Astrocyte (in vitro differentiated cells and primary cell): ENCODE measurements at places on chromosomes 1 and 21.
A peak's percentile ranks its signal among the peaks of the same experiment; 100 is the strongest.

GRCh38 chr1:93652323-93652949 lies 29.2 kb downstream of the BCAR3 start:
- no peak for DNase-seq

GRCh38 chr21:31501926-31502325 lies 157.6 kb upstream of the SOD1 start:
- DNase-seq: no peak

DNA sequence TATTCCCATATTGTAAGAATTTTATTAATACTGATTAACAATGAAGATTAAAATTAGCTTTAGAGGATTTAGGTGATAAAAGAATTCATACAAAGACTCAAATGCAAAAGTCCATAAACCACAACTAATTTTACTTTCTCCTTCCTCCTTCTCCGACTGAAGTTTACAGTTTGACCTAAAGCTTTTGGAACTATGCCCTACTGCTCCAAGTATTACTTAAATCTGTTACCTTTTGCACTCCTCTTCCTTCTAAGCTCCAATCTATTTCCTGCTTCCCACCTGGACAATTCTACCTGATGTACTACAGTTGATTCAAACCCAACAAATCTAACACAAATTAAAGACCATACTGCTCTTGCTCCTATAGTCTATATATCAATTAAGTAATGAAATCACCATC lies 36.3 kb downstream of the ANKRD13C start:
- DNase-seq: no peak

GRCh38 chr1:118564961-118565703 lies 380.1 kb upstream of the SPAG17 start:
- no peak for DNase-seq

GRCh38 chr1:67766141-67766978 lies 66.9 kb downstream of the GNG12 start:
- peak; percentile 92 for DNase-seq

GRCh38 chr1:41242342-41243078 lies 404 bp upstream of the SCMH1 start:
- no peak for DNase-seq

DNA sequence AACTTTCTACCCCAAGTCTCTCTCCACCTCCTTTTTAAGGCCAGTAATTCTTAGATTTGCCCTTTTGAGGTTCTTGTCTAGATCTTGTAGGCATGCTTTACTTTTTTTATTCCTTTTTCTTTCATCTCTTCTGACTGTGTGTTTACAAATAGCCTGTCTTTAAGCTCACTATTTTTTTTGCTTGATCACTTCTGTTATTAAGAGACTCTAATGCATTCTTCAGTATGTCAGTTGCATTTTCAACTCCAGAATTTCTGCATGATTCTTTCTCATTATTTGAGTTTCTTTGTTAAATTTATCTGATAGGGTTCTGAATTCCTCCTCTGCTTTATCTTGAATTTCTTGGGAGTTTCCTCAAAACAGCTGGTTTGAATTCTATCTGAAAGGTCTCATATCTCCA lies 30.9 kb downstream of the XPR1 start:
- no peak for DNase-seq

DNA sequence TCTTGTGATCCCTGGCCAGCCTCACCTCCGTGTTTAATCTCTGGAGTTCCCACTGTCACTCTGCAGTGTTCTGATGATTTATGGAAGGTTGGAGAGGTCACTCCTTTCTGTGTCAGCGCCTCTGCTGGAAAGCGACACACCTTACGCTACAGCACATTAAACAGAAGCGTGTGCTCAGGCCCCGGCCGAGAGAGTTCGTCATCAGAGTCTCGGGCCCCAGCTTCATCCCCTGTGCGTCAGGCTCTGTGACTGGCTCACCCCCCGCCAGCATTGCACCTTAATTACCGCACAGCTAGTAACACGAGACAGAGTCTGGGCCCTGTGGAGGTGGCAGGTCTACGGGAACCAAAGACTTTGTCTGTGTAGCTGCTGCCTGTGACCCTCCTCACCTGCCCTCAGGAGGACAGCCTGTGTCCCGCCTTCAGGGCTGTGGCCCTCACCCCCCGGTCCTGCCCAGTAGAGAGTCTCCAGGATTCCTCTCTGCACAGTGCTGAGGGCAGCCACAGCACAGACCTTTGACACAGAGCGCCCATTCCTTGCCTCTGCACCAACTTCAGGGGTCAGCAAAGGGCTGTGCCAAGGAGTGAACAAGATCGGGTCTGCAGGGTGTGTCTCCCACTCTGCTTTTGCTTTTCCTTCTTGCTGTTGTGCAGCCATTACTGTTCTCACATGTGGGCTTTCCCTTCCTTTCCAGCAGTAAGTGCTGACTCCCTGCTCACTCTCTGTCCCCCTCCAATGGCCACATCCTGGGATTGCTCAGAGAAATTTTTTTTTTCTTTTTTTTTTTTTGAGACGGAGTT lies 157.6 kb downstream of the PGBD5 start:
- DNase-seq: peak; percentile 50

DNA sequence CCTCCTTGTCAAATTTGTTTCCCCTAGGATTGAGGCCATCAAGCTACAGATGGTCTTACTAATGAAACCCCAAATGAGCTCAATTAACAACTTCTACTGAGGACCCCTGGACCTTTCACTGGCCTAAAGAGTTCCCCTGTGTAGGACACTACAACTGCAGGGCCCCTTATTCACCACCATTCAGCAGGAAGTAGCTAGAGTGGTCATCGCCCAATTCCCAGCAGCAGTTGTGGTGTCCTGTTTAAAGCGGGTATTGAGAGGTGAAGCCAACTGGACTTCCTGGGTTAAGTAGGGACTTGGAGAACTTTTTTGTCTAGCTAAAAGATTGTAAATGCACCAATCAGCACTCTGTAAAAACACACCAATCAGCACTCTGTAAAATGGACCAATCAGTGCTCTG lies 1466.9 kb downstream of the KCNT2 start:
- no peak for DNase-seq

GRCh38 chr1:49351768-49352167 lies 575.1 kb upstream of the BEND5 start:
- DNase-seq: peak; percentile 63

DNA sequence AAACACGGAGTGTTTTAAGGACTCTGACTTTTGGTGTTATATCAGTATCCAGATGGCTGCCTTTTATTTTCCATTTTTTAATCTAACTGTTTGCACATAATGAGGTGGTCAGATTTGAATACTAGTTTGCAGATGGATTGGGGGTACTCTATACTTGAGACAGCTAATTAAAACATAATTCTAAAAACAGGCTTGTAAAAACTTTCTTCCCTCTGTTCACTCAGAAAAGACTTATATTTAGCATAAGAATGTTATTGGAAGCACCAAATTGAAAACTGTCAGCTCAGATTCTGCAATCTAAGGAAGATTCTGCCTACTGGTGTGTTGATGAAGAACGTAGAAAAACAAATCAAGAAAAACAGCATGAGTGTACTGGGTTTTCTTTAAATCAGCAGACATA lies 44.0 kb upstream of the NRIP1 start:
- no peak for DNase-seq

- no peak for DNase-seq
Measured at GRCh38 chr1:26538480-26539412, 9.2 kb downstream of the RPS6KA1 start.

DNA sequence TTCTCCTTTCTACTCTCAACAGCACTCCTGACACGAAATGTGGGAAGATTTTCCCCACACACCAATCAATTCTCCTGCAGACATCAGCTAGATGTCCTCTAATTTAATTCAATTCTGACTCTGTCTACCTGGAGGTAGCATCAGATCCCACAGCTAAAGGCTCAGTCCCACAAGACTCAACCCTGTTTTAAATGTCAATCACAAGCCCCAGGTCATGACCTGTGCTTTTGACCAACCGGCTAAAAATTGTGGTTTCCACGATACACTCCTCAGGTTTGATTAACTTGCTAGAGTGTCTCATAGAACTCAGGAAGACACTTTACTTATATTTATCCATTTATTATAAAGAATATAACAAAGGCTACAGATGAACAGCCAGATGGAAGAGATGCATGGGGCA lies 27.4 kb downstream of the IL23R start:
- DNase-seq: no peak

GRCh38 chr1:53398576-53399365 lies 60.4 kb upstream of the DMRTB1 start:
- no peak for DNase-seq

GRCh38 chr1:201636510-201636971 lies 97.6 kb downstream of the NAV1 start:
- DNase-seq: peak; percentile 72

- peak; percentile 29 for DNase-seq
Measured at GRCh38 chr1:60228041-60228491, 154.5 kb upstream of the C1orf87 start.

- no peak for DNase-seq
Measured at GRCh38 chr1:27618341-27619082, 14.6 kb upstream of the AHDC1 start.

- no peak for DNase-seq
Measured at GRCh38 chr1:235734335-235734734, 84.8 kb upstream of the GNG4 start.

GRCh38 chr1:227781314-227781930 lies 34.1 kb upstream of the PRSS38 start:
- DNase-seq: no peak

GRCh38 chr1:3729594-3730542 lies 22.4 kb upstream of the CCDC27 start:
- DNase-seq: no peak

- DNase-seq: no peak
Measured at GRCh38 chr1:165856021-165856420, 28.6 kb downstream of the UCK2 start.

- no peak for DNase-seq
Measured at GRCh38 chr1:100122177-100122576, 10.6 kb downstream of the SASS6 start.

GRCh38 chr1:167635156-167635648 lies 5.2 kb downstream of the RCSD1 start:
- peak; percentile 20 for DNase-seq

DNA sequence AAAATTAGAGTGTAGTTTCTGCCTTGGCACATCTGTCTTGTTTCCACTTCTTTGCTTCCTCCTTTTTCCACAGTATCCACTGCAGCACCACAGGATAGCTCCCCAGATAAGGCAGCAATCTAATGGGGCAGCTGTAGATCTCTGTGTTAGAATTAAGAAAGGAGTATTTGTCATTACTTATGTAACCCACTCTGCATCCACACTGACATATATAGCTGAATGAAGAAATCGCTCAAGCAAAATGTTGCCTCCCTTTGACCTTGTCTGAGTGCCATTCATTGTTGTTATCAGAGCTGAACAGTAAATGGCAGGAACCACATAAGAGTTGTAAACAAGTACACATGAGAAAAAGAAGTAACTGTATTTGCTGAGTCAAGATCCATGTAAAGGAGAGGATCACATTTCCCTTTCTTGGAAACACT lies 45.9 kb upstream of the DPH5 start:
- no peak for DNase-seq

DNA sequence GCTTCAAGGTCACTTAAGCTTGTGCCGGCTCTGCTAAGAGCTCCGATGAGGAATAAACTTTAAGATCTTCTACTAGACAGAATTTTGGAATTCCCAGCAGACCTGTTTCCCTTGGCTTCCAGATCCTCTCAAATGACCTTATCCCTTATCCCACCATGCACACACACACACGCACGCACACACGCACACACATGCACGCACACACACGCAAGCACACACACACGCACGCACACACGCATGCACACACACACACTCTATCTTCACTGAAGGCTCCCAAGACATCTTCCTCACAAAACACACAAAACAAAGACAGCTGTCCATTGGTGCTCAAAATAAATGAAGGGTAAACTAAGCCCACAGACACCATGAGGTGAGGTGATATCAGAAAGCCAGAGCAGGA lies 659.9 kb downstream of the KIF26B start:
- no peak for DNase-seq

- DNase-seq: peak; percentile 76
Measured at GRCh38 chr1:208235982-208236761, 8.0 kb downstream of the PLXNA2 start.

DNA sequence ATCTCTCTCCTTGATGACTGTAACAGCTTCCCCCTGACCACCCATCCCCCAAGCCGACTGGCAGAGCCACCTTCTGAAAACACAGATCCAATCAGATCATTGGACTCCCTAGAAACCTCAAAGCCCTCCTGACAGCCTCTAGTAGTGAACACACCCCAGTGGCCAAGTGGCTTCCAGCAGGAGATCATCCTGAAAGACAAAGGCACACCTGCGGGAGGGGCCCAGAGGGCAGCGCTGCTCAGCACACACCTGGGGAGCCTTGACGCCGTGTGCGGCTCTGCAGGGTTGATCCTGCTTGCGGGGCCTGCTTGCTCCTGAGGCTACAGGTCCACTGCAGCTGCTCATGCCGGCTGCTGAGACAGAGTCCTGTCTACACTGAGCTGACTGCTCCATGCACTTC lies 41.5 kb downstream of the SLC66A1 start:
- DNase-seq: no peak

GRCh38 chr1:62613325-62613727 lies 16.0 kb downstream of the ANGPTL3 start:
- no peak for DNase-seq

- DNase-seq: no peak
Measured at GRCh38 chr1:220875260-220875659, 4.0 kb upstream of the HLX start.

- DNase-seq: peak; percentile 17
Measured at GRCh38 chr1:51234721-51235425, 1.2 kb upstream of the RNF11 start.

DNA sequence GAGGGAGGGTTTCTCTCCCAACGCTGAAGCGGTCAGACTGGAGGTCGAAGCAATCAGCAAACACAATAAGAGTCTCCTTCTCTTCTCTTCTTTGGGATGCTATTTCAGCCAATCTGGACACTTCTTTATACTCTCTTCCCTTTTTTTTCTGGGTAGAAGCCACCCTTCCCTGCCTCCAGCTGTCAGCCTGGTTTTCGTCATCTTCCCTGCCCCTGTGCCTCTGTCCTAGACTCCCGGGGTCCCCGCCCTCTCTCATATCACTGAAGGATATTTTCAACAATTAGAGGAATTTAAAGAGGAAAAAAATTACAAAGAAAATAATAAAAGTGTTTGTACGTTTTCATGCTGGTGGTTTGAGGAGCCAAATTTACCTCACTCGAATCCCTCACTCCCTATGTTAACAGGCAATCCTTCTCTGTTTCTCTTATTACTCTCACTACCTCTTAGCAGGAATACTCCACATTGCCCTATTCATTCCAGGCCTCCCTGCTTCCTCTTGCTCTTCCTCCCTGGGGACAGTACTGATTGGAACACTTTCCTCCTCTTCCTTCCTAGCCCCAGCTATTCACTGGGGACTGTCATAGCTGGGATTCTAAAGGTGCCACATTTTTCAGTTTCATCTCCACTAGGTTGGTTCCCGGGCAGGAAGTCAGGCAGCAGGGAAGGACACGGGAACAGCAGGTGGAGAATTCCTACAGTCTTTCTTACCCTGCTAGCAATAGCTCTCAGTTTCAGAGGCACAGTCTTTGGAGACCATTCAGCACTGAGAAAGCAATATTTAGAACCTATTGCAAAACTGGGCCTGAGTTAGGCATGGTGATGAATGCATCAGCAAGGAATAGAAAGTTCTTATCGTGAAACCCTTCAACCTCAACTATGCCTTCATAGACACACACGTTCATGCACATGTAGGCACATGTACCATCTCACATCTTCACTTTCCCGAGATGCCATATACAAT lies 288.0 kb downstream of the PBX1 start:
- DNase-seq: no peak
